OCI-LY7 (cell line): ENCODE measurements at places on chromosomes 13 and 19. TPM values are rescaled to one million over a fixed set of nuclear protein-coding genes. Genes with fewer than 3 reads are reported as not detected.

Gene SUGP2
- 229 and 288 TPM in 2 replicates for total RNA-seq

Gene DNAJB1
- total RNA-seq, result 51.7 and 63.7 TPM in 2 replicates

Gene SIGLEC5
- total RNA-seq, result not detected in 2 replicates

Gene GRK1
- not detected in 2 replicates for total RNA-seq

Gene HIPK4
- total RNA-seq, result not detected in 2 replicates

DNA sequence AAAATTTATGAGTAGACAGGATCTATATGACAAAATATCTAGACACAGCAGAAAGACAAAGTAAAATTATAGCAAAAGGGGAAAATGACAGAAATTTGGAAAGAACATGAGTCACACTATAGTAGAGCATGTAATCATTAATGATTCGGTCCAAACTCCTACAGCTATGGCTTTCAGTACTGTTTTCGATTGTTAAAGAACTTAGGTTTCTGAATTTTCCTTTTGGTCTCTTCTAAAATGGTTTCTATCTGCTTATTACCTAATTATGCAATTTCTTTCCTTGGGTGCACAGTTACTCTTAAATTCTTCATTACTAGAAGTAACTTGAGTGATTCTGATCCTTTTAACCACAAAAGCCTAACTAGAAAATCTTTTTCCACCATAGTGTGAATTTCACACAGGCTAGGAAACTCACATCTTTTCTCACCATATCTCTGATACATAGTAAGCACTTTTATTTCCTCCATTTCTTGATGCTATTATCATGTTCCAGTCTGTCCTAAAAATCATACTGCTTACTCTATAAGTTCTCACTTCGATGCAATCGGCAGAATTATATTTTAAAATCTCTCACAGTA is 1101.4 kb downstream of the PCDH9 start:
- no peak for DNase-seq

DNA sequence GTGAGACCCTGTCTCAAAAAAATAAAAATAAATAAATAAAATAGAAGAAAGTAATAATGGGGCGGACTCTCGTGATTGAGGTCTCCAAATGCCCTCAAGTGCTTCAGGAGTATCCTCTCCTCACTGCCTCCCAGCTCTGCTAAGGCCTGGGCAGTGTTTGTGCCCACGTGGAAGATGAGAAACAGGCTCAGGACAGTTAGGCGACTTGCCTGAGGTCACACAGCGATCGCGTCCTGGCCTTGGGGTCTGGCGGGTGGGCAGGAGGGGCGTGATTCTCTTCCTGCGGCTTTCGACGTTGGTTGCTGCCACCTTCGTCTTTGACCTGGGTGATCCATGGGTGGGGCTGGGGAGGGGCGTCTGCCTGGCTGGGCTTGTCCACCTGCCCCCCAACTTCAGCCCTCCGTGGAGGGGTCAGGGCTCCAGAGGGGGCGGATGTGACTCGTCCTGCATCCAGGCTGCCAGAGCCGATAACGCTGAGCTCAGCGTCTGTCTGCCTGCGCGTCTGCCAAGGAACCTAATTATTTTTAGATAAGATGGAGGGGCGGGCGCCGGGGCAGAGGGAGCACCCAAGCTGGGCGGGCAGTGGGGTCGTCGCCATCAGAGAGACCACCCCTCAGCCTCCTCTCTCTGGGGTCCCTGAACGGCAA is 56.9 kb downstream of the NFIC start:
- no peak for DNase-seq

DNA sequence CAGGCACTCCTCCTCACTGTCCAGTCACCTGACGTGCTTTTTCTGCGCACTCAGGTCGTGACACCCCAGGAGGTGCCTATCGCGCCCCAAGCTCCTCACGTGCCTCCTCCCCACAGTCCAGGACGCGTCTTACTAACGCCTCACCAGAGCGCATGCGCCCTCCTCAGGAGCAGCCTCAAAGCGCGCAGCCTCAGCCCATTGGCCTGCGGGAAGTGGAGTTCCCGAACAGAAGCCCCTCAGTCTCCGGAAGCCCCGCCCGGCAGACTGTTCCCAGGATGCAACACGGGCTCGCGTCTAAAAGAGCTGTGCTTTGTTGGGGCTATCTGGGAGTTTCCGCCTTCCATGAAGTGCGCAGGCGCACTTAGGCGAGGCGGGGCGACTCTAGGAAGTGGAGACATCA is 8.3 kb upstream of the ZNF556 start:
- DNase-seq, result no peak

GRCh38 chr19:6138511-6138910 is 3.0 kb downstream of the ACSBG2 start:
- DNase-seq, result no peak

GRCh38 chr13:71524613-71525304 is 342.2 kb downstream of the DACH1 start:
- DNase-seq, result no peak

DNA sequence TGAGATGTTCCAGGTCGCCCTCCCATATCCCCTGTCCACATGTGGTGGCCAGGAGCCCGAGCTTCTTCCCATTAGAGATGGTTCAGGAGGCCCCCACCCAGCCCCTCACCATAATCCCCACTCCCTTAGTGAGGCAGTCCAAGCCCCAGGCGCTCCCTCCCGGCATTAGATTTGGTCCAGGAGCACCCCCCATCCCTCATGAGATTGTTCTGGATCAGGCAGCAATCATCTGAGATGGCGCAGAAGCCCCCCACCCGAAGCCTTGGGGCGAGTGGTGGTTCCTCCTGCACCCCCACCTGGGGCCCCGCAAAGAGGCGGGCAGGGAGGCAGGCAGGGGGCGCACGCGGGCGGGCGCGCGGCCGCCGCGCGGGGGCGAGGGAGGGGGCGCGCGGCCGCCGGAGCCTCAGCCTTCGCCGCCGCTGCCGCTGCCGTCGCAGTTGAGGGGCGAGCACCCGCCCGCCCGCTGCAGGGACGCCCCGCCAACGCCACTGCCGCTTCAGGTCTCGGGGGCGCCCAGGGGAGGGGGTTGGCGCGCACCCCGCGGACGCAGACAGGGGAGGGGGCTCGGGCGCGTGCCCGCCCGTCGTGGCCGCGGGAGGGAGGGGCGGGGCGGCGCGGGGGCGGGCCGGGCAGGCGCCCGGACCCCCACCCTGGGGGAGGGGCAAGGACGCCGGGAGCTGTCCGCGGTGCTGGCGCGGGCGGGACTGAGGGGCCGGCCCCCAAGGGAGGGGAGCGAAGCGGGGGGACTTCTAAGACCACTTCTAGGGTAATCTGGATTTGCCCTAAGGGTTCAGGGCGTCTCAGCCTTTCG is 46.4 kb upstream of the SHKBP1 start:
- peak; percentile 42 for DNase-seq

- peak; percentile 56 for DNase-seq
These were observed 889 bp downstream of the GTF2F2 start for GRCh38 chr13:45120967-45121831.

- peak; percentile 46 for DNase-seq
These were observed 13.2 kb downstream of the CLEC4G start for GRCh38 chr19:7718668-7719067.

DNA sequence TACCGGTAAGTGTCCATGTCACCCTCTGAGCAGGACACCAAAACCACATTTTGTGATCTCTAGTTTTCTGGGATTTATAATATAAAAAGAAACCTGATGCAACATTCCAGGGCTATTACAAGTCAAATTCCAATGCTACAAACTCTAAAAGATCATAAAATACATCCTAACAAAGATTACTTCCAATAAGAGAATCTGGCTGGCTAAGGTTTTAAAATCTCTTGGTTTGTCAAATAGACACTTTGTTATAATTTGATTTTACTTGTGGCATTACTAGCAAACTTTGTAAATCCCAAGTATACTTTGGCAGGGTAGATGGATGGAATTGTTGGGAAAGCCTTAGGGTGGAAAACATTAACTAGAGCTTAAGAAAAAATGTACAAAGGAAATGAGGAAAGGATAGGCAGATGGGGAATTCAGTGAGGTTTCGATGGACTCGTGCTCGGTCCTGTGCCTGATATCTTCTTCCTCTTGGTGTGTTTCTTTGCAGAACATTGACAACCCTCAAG is 74.0 kb upstream of the POMP start:
- no peak for DNase-seq

- DNase-seq, result no peak
These were observed 545.8 kb downstream of the LIG4 start for GRCh38 chr13:107669391-107669993.

GRCh38 chr13:75657111-75657510 is 21.0 kb downstream of the LMO7 start:
- no peak for DNase-seq

GRCh38 chr19:1624458-1624857 is 19.2 kb upstream of the UQCR11 start:
- peak; percentile 72 for DNase-seq

GRCh38 chr19:10871711-10872545 is 575 bp downstream of the CARM1 start:
- DNase-seq, result peak; percentile 54

DNA sequence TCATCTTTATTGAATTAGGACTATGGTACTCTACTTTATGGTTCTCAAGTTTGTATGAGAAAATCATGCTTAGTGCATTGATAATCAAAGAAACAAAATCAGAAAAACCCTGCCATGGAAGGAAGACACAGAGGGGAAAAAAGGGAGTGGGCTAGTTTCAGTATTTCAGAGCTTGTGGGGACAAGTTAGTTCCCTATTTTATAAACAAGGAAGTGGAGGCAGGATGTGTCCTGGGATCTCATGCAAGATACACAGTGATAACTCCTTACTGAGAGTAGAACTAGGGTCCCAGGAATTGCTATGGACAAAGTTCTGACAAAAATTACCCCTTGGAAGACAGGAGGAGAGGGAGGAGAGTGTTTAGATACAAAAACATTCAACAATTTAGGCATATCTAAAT is 1277.3 kb downstream of the UQCRFS1 start:
- no peak for DNase-seq

- no peak for DNase-seq
These were observed 109.6 kb downstream of the ZAR1L start for GRCh38 chr13:32205431-32206096.

GRCh38 chr19:51125421-51126075 is 842 bp downstream of the SIGLEC9 start:
- DNase-seq, result no peak

DNA sequence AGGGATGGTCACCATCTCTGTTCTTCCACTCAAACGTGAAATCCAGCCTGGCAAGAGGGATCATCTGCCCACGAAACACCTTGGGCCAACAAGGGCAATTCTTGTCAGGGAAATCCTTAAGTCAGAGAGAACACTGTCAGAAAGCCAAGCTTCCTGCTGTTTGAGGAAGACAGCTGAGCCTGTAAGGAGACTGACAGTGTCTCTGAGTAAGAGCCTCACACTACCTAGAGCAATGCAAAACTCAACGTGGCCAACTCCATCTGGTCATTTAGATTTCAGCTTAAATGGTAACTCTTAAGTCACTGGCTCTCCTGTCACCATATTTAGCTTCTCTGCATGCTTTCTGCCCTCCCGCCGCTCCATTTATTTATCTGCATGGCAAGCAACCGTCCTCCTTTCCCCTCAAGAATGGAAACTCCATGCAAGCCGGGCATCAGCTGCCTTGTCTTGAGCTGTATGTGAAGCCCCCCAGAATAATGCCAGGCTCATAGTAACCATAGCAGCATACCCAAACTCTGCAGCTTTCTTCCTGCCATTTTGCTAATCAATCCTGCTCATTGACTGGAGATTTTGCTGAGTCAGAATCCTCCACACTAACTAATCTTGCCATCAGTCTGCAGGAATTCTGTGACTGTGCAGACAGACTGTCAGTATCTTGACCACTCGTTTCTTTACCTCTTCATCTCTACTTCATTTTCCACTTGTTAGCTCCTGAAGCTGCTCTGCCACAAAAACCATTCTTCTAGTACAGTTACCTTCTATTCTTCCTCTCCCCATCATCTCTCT is 159.8 kb downstream of the IRS2 start:
- DNase-seq, result no peak

DNA sequence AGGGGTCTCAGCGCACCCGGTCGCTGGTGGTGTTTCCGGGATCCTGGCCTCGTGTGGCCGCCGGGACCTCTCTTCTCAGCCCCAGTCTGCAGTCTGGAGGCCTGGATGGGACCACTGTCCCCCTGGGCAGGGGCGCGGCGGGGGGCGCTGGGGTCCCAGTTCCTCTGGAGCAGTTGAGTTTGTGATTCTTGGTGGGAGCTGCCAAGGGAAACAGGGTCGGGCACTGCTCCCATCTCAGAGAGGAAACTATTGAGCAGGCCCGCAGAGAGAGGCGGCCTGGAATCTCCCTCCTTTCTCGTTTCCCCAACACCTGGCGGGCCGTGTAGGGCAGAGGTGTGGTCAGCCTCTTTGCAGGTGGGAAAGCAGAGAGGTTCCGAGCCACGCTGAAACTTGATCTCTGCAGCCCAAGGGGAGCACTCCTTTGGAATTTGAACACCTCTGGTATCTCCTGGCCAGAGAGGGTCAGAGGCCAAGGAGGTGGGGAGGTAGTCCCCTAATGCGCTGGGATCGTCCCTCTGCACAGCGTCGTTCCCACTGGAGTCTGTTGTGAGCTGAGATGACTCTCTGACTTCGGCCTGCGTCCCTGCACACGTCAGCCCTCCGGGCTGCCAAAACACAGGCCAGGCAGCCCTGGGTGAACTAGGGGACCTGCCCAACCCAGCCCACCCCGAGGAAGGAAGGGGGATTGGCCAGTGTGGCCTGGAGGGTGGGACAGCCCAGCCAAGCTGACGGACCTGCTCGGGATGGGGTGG is 741 bp downstream of the PLEKHF1 start:
- no peak for DNase-seq

DNA sequence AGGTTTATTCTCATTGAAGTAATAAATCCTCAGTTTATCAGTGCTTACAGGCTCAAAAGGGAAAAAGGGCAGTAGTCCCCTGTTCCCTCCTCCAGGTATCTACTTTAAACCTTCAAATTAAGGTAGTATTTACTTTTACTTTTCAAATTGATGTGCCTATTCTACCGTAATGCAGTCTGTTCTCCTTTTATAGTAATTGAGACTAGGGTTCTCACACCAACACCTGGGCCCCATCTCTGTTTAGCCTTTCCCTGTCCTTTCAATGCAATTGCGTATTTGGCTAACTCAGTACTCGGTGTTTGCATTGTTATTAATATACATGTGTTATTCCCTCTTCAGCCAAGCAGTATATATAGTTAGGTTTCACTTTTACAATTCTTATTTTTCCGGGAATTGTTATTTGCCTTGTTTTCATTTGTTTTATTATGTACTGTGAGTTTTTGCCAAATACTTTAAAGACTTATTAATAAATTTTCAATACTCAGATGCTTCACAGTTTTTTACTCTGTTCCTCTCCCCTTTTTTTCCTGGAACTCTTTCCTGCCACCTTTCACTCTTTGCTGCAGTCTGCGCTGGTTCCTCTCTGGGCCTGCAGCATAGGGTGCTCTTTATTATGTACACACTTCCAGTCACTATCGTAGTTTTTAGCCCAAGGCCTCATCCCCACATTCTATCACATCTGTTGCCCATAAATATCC is 30.3 kb downstream of the USPL1 start:
- peak; percentile 46 for DNase-seq

- DNase-seq, result peak; percentile 11
These were observed 2.7 kb downstream of the PROSER1 start for GRCh38 chr13:39035204-39035603.

DNA sequence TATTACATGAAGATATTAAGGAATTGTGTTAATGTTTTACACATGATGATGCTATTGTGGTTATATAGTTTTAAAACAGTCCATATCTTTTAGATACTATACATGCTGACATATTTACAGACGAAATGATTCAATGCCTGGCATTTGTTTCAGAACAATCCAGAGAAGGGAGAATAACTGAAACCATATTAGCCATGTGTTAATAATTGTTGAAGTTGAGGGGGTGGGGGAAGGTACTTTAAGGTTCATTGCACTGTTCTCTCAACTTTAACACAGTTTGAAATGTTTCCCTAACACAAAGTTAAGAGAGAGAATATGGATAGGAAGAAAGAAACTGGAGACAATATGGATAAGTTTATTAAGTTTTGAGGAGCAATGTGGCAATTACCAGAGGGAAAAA is 5.8 kb downstream of the CRYL1 start:
- no peak for DNase-seq
